ENCODE measurements at places on chromosomes 7 and 10.

DNA sequence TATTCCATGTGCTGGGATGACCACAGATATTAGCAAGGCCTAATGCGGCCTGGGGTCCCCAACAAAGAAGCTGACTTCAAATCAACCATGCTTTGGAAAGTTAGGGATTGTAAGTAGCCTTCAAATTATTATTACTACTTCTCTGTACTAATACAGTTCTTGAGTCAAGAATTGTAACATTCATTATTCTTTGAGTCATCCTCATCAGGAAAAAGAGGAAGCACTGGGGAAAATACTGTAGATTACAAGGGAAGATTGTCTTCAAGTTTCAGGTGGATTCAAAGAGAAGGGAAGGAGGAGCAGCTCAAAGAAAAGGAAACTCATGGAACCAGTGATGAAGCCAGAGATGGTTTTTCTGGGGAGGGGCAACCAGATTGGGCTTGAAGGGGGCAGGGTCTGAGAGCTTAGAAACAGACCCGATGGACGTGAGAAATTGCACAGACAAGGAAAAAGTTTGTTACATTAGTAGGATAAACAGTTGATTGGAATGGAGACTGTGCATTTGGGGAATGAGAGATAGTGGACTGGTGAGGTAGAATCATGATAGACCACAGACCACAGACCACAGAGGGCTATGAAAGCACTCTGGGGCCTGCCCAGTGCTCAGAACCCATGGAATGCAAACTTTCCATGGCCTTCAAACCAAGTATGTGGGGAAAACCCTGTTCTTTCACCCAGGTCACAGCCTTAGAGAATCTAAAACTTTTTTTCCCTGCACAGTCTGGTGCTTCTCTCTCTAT is 209.9 kb downstream of the ZNF365 start:
- no peak for DNase-seq

DNA sequence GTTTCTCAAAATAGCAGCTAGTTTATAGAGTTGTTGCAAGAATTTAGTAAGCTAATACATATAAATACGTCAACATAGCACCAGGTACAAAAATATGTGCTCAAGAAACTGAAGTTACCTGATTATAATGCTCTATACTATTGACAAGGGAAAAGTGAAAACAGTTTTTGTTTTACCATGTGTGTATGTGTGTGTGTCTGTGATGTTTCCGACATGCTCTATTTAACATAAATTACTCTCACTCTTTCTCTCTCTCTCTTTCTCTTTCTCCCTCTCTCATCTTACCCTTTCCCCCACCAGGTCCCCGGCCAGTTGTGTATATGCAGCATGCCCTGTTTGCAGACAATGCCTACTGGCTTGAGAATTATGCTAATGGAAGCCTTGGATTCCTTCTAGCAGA is 4.3 kb downstream of the LIPN start:
- DNase-seq: no peak

DNA sequence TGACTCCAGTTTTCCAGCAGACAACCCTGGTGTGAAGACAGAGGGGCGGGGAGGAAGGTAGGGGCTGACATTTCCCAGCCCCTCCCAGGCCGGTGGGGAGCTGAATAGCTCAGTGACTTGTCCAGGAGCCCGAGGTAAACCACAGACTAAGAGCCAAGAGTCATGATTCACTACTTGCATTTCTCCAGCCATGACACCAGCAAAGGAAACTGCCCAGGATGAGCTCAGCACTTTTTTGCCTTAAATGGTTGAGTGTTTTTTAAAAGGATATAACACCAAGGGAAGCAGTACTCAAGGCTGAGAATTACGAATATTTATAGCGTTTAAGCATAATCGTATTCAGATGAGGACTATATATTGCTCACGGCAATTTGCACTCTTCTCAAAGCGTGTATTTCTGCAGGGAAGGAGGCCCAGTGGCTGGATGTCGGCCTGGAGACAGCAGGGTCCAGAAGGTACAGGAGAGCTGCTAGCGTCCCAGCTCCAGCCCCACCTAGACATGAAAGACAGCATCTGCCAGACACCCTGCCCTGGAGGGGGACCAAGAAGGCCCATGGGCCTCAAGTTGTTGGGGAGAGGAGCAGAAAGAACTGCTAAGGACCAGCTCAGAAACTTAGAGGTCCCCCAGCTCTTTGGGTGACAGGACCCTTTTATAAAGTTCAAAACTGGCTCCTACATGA is 141.4 kb downstream of the GRID1 start:
- no peak for DNase-seq

GRCh38 chr10:98568551-98568950 is 121.8 kb upstream of the HPS1 start:
- no peak for DNase-seq

DNA sequence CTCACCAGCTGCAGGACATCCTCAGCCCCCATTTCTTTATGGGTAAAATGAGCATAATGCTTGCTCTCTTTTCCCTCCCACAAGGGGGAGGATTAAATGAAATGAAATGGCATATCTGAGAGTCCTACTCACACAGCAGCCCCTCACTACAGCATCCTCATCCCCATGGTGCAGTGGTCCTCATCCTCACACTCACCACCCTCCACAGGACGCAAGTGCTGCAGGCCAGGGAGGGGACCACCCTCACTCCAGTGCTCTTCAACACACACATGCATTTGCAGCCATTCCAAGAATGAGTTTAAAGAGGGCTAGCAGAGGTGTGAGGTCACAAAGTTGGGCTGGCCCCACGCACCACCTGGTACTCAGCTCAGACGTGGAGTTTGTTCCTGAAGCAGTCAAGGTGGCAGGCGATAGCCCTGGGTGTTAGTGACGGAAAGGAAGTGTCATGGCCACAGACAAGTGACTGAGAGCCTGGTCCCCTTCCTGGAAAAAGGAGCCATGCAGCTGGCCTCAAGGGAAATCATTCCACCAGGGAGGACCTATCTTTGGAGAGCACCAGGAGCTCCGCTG is 234.0 kb downstream of the TNS3 start:
- no peak for DNase-seq

- DNase-seq: no peak
Observed at GRCh38 chr7:5303591-5304505, 21.1 kb downstream of the SLC29A4 start.

DNA sequence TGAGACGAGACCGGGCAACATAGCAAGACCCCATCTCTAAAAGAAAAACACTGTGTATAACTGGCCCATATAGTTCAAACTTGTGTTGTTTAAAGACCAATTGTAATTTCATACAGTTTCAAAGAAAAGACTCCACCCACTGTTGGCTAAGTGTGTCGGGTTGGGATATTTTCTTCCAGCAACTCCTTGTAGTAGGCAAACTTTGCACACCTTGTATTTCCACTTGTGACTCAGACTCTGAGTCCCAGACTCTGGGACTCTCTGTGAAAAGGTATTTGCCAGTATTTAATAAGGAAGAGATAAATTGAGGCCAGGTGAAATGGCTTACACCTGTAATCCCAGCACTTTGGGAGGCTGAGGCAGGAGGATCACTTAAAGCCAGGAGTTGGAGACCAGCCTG is 29.3 kb upstream of the RHBDD2 start:
- no peak for DNase-seq
